Thoracic aorta (tissue), 2 donors: ENCODE measurements at places on chromosomes 1 and 21. TPM values are rescaled to one million over a fixed set of nuclear protein-coding genes. Genes with fewer than 3 reads are reported as not detected.

SLC30A1 gene
- total RNA-seq, result 23.9 TPM

- no peak for DNase-seq
Measured at GRCh38 chr1:156376146-156376545, 7.1 kb downstream of the RHBG start.

DNA sequence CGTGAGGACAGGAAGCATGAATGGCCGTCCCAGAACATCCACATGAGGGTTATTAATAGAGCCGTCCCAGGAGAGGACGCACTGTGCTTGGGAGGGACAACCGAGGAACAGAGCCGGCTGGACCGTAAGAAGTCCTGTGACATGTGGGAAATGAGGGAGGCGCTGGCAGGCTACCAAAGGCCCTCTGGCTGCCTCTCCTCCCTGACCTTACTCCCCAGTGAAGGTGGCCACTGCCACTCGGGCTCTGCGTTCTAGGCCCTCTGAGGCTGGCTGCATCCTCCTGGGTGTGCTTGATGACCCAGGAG, 15.5 kb upstream of the NPPB start:
- no peak for DNase-seq

- DNase-seq, result no peak
Measured at GRCh38 chr1:147597010-147597409, 55.7 kb downstream of the BCL9 start.

DNA sequence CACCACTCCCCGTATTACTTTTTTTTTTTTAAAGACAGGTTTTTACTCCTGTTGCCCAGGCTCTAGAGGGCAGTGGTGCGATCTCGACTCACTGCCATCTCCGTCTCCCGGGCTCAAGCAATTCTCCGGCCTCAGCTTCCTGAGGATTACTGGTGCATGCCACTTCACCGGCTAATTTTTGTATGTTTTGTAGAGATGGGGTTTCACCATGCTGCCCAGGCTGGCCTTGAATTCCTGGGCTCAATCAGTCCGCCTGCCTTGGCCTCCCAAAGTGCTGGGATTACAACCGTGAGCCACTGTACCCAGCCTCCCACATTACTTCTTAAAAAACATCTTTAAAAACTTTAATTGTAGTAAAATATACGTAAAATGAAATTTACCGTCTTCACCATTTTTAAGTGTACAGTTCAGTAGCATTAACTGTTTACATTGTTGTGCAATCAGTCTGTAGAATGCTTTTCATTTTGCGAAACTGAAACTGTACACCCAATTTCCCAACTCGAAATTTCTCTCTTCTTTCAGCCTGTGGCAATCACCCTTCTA, 77.0 kb downstream of the ZMYM4 start:
- no peak for DNase-seq

DNA sequence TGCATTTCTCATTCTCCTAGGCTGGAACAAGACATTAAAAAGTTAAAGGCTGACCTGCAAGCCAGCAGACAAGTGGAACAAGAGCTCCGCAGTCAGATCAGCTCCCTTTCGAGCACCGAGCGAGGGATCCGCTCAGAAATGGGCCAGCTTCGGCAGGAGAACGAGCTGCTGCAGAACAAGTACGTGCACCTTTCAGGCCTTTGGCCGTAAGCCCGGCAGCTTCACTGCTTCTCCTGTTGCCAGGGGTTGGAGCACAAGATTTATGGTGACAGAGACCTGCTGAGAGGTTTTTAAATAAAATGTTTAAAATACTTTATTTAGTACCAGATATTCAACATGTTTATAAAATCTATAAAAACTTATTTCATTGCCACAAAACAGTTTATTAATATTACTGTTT, 53.4 kb downstream of the MACO1 start:
- DNase-seq, result no peak

- no peak for DNase-seq
Measured at GRCh38 chr1:210362526-210362925, 33.8 kb downstream of the HHAT start.

- no peak for DNase-seq
Measured at GRCh38 chr1:7232441-7233236, 447.4 kb downstream of the CAMTA1 start.

DNA sequence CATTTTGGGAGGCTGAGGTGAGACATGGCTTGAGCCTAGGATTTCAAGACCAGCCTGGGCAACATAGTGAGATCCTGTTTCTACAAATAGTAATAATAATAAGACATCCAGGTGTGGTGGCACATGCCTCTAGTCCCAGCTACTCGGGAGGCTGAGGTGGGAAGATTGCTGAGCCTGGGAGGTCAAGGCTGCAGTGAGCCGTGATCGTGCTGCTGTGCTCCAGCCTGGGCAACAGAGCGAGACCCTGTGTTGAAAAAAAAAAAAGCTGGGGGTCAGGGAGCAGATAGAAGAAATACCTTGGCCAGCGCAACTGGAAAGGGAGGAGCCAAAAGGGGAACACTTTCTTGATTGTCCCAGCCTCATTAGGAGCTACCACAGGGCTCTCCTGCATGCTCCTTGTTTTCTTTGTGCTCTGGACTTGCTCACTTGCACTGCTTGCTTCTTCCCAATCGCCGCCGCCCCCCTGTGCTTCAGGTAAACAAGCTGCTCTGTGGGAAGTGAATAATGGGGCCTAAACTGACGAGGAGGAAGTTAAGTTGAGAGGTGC, 31.1 kb downstream of the PBX1 start:
- no peak for DNase-seq

DNA sequence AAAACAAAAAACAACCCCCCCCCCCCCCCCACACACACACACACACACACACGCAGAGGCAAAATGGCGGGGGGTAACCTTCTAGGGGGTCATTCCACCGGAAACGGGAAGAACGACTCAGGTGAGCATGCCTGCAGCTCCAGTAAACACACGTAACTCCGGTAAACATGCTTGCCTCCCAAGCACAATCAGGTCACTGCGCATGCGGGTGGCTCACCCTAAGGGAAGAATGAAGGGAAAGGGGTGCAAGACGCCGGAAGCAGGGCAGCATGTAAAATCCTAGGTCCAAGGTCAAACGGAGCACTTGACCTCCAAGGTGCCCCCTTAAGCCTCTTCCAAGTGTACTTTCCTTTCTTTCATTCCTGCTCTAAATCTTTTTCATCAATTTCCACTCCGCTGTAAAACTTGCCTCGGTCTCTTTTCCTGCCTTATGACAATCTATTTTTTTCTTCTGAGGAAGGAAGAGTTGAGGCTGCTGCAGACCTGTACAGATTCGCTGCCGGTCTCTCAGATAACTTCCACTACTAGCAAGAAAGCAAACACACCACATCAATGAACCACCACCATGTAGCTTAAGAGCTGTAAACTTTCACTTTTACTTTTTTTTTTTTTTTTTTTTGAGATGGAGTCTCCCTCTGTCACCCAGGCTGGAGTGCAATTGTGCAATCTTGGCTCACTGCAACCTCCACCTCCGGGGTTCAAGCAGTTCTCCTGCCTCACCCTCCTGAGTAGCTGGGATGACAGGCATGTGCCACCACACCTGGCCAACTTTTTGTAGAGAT, 21.0 kb upstream of the CBR3 start:
- DNase-seq, result no peak
